ENCODE measurements at places on chromosomes 5 and 9.
A peak's percentile ranks its signal among the peaks of the same experiment; 100 is the strongest.

DNA sequence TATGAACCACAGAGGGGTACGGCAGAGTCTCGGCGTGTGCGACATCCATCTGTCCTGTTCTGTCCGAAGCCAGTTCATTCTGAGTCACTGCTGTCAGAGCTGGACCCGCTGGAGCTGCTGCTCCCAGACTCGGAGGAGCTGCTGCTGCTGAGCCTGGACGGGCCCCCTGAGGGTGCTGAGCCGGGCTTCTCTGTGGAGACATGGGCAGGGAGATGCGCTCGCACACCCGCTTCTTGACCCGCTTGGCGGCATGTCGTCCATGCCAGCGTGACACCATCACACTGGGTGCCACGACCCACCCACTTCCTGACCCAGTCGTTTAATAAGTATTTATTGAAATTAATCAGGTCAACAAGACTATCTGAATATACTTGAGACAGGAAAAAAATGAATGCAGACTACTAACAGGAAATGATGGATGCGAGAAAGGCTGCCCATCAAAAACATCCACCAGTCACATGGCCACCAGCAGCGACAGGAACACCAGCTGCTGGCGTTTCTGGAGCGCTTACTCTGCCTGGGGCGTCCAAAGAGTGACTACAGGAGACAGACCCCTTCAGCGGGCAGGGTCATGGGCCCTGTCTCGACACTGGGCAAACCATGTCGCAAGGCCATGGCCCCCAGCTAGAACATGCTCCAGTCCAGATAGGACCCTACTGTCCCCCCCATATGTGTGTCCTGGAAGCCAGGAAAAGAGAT lies 8.4 kb downstream of the BRD3OS start:
- no peak for DNase-seq

DNA sequence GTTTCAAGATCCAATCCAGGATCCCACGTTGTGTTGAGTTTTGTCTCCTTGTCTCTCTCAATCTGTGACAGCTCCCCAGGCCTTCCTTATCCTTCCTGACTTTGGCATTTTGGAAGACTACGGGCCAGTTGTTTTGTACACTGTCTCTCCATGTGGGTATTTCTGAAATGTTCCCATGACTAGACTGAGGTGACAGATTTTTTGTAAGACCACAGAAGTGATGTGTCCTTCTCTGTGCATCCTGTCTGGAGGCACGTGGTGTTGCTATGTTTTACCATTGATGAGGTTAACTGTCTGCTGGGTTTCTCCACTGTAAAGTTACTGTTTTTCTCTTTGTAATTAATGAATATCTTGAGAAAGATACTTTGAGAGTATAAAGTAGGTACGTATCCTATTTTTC lies 15.7 kb upstream of the PDZD2 start:
- no peak for DNase-seq

DNA sequence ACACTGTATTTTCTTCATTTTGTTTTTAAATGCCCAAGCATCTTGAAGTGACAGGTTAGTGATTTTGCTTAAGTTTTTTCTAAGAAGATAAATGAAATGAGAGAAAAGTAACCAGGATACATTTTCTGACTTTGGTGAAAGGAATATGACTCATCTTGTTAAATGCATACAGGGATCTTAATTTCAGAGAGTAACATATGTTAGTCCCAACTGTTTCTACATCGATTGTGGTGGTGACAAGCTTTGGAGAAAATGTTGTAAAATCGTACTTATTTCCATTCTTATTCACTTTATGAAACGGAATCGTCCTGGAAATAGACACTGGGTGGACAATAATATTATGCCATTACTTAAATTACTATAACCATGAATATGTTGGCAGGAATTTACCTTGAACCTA lies 107.5 kb downstream of the KCNN2 start:
- DNase-seq = no peak

DNA sequence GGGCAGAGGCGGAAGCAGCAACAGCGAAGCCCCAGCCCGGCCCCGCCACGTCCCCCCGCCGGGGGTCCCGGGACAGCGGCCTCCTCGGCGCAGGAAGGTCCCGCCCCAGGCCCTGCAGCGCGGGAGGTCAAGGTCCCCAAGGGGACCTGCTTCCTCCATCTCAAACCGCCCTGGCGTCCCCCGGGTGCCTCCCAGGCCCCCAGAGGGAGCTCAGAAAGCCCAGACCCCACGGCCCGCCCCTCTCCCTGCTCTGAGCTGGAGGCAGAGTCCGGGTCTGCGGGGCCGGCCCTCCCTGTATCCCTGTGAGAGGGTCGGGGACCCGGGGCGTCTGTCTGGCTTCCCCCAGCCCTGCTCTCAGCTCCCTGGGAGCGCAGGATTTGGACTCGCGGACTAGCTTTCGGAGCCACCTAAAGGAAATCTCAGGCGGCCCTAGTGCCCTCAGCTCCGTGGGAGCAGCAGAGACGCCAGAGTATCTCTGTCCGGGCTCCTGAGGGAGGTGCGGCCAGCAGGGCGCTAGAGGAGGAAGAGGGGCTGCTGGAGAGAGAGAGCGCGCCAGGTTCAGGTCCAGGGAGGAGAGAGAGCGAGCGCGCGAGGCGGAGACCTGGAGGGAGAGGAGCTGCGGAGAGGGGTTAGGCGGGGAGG lies 30.7 kb downstream of the EXOC3 start:
- peak; percentile 37 for DNase-seq

GRCh38 chr5:101390151-101390908 lies 487.2 kb upstream of the ST8SIA4 start:
- DNase-seq = no peak

DNA sequence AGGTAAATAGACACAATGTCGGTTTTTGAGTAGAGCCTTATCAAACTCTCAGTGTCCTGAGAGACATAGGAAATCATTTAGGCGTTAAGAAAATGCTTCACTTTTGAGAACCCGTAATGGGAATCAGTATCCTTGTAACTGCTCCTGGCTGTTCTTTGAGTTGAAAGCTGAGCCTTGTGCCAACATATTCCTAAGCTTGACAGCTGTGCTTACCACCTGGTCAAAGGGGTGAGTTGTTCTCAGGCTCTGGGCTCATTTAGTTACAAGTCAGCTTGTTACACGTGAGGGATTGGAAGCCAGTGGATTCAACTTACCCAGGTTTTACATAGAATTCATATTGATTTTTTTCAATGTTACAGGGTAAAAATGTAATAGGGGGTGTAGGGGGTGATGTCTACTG lies 145.9 kb downstream of the GABRB2 start:
- no peak for DNase-seq

DNA sequence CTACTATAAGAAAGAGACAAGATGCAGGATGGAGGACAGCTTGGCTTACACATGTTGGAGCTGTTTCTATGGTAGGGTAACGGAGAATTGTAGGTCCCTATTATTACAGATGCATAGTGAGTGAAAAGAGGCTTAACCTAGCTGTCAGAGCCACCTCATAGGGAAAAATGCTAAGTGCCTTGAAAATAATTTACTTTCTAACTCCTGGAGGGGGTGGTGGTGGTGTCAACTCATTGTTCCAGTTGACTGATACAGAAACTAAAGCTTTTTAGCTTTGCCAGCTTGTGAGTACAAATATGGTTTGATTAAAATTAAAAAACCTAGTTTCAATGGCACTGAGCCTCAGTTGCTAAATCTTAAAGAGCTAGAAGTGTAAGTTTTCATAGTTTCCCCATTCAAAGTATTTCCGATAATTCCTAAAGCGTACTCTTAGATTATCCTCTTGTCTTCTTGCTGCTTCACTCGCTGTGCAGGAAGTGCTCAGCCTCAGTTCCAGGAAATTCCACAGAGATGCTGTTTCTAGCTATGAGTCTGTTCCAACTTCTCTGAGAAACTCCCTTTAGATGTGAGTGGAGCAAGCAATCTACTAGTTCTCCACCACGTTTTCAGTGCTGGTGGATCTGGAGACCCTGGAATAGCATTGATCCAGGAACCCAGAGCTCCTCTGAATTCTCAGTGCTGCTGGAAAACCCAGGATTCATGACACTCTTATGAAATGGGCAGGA lies 265.2 kb downstream of the DMAC1 start:
- DNase-seq = no peak

- DNase-seq = no peak
Measured at GRCh38 chr5:34487159-34487879, 168.8 kb upstream of the RAI14 start.

- DNase-seq = no peak
Measured at GRCh38 chr9:99244344-99245260, 22.5 kb downstream of the SEC61B start.

GRCh38 chr5:57738301-57738700 lies 255.7 kb upstream of the ACTBL2 start:
- no peak for DNase-seq

- no peak for DNase-seq
Measured at GRCh38 chr5:95508550-95508949, 46.2 kb downstream of the SKIC3 start.

DNA sequence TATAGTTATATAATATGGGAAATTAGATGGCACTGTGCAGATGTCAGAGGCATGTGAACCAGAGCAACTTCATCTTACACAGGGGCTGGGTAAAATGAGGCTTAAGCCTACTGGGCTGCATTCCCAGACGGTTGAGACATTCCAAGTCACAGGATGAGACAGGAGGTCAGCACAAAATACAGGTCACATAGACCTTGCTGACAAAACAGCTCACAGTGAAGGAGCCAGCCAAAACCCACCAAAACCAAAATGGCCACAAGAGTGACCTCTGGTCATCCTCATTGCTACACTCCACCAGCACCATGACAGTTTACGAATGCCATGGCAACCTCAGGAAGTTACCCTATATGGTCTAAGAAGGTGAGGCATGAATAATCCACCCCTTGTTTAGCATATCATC lies 479.4 kb downstream of the TLR4 start:
- no peak for DNase-seq

GRCh38 chr5:9108162-9108561 lies 437.7 kb downstream of the SEMA5A start:
- DNase-seq = no peak

- no peak for DNase-seq
Measured at GRCh38 chr9:137405677-137406081, 17.3 kb downstream of the EXD3 start.

DNA sequence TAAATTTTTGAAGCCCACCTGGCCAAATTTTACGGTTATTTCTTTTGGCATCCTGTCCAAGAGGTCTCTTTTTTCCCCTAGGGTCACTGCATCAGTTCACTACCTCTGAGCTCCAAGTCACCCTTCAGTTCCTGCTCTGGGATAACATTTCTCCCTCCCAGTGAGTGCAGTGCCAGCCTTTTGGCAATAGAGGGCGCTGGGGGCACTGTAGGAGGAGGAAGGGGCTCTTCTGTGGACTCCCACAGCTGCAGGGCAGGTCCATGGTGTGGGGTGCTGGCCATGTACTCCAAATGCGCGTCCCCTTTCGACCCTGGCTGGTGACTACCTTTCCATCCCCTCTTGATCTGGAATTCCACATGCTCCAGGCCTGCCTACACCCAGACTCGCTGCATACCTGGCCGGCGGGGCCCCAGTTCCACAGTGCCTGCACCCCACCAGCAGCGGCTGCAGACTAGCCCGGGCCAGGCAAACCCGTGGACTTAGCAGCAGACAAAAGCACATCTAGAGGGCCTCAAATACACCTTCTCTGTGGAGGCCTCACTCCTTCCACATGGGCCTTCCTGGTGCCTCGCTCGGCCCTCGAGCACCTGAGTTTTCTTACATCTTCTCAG lies 20.3 kb upstream of the NINJ1 start:
- no peak for DNase-seq

- no peak for DNase-seq
Measured at GRCh38 chr5:14810928-14811572, 60.5 kb downstream of the ANKH start.

GRCh38 chr5:55421074-55421529 lies 113.3 kb downstream of the MTREX start:
- DNase-seq = peak; percentile 39

DNA sequence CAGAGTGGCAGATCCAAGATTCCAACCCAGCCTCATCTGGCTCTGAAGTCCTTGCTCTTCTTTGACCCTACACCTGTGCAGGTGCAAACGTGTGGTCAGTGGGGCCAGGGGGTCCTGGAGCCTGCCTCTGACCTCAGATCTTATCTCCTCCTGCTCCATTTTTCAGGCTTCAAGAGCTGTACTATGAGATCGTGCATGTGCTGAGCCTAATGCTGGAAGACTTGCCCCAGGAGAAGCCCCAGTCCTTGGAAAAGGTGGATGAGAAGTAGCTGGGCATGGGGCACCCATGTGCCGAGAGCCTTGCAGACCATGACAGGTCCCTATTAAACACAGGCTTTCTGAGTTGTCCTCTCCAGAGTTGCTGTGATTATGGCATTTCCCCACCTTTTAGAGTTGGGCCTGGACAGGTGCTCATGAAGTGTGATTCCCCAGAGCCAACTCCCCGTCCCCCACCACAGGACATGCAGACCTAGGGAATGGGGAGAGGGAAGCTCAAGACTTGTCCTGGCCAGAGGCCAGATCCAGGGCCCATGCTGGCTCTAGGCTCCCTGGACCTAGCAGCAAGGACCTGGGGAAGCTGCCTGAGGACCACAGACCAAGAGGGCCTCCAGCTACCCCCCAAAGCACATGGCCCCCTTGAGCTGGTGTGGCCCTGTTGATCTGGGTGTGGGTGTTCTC lies 22.5 kb downstream of the PITX1 start:
- DNase-seq = no peak
